ENCODE measurements at places on chromosomes 1 and 21.

DNA sequence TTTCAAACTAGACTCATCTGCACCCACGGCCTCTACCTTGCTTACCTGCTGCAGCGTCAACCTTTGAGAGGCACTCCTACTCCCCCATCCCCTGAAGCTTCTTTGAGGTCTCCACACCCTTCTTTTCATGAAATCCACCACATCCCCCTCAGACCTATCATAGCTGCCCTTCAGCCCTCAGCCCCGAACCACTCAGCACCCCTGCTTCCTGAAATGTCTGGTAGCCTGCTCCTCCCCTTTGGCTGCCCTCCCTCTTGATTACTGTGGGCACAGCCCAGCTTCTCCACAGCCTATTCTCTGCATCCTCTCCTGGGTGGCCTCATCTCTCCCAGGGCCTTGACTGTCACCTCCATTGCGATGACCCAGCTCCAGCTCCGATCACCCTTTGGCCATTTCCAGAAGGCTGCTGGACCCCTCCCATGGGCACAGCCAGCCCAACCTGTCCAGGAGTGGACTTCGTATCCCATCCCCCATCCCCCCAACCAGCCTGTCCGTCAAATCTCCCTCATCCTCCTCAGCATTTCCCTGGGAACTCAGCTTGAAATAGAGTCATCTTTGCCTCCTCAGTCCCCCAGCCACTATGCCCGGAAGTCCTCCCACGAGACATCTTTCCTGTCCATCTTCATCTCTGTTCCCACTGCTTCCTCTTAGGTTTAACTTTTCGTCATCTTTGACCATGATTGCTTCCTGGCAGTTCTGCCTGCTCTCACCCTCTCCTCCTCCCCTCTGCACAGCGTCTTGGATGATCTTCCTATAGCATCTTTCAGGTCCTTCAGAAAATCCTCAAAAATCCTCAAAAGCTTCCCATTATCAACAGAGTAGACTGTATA, 6.1 kb upstream of the ADORA1 start:
- peak; percentile 57 for DNase-seq

DNA sequence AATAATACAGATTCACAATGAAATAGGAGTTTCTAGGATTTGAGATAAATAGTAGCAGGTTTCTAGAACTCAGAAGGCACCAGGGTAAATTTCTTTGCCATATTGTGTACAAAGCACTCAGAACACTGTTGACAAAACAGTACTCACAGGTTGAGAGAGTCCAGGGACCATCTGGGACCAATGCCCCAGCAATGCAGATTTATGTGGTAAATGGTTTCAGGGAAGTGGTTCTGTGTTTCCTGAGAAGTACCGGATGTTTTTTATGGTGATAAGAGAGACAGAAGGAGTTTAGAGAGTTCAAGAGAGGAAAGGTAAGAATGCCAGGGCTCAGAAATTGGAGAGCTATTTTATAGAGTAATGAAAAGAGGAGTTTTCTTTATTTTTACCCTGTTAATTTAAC, 29.6 kb upstream of the DIPK1A start:
- no peak for DNase-seq

- no peak for DNase-seq
Observed at GRCh38 chr1:32933742-32934322, 30.8 kb downstream of the RNF19B start.

DNA sequence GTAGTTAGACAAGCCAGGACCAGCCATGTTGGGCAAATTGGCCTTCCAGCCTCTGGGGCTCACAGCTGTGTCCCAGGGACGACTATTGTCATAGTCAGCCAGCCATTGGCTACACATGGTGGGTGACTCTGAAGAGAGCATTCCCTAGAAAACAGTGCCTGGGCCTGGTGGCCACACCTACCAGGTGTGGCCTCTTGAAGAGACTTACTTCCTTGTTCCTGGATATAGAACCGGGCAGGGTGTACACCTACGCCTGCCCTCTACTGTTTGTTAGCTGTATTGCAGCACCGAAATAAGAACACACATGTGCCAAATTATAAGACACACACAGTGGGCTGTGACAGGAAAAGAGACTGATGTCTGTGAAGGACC, 134.6 kb upstream of the ARHGEF16 start:
- no peak for DNase-seq

- no peak for DNase-seq
Observed at GRCh38 chr1:226335661-226336060, 26.7 kb upstream of the LIN9 start.

DNA sequence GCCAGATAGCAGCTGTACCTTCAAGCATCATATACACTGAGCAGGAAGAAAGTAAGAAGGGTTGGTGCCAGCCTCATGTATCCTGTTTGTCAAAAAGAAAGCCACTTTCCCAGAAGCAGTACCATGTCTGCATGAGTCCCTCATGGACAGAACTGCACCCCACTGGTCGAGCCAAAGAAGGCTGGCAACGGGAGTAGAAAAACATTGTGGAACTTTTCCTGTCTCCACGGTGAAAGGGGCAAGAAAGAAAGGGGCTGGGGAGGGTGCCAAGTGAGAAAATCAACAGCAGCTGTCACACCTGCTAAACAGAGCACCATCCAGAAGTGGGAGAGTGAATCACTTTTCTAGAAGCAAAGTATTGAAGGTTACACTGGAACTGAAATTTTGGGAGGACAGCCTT, 621.7 kb downstream of the LMO4 start:
- DNase-seq, result no peak

GRCh38 chr1:156528875-156529425, 28.4 kb upstream of the MEF2D start:
- no peak for DNase-seq
